ENCODE measurements at places on chromosomes 3 and 15.

DNA sequence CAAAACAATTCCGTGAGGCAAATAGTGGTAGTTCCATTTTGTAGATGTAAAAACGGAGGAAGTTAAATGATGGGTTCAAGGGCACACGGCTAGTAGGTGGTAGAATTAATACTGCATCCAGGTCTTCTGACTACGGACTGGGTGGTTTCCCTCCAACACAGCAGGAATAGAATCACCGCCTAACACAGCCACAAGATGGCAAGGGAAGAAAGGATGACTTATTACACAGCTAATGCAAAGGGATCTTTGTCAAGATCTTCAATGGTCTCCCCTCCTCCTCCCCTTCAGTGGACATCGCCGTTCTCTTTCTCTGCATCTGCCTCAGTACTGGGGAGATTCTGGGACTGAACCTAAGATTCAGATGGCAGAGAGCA lies 524 bp upstream of the TOPBP1 start:
- DNase-seq = no peak

DNA sequence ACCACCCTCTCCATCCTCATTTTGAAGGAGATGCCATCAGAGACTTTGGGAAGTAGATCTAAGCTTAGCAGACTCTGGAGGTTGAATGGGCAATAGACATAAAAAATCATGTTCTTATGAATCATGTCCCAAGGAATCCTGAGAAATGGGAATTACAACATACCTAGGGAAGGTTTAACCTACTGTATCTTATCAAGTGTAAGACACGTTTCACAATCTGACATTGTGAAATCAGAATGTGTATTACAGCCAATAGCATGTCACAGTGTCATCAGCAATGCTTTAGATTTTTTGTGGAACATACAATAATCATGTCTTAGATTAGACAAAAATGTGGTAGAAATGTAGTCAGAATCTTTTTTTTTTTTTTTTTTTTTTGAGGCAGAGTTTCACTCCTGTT lies 332.4 kb upstream of the TLE3 start:
- no peak for DNase-seq

DNA sequence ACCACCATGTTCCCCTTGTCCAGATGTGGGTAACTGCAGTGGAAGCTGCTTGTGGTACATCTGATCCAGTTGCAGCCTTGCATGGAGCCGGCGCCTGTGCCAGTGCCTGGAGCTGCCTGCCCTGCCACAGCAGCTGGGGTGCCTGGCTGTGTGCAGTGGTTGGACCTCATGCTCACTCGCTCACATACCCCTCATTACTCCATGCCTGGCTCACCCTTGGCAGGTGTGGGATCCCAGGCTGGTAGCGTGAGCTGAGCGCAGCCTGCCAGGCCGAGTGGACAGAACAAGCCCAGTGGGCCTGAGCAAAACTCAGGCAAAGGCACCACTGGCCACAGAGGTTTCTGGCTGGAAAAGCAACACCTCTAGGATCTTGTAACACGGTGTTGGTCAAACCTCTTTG lies 35.7 kb downstream of the ROPN1B start:
- DNase-seq = no peak

DNA sequence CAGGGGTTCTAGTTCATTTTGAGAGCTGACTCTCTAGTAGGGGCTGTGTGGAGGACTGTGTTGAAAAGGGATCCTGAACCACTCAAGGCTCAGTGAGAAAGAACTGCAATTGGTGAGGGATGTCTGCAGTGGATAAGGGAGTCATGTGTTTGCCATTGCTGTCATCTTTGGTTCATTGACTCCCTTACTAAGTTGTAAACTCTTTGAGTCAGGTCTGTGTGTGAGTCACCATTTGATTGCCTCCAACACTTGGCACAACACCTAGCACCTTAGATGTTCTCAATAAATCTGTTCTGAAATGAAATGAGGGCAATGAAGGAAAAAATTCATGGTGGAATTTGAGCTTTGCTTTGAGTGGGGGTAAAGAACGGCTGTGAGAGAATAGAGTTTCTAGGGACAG lies 51.7 kb downstream of the PLS1 start:
- DNase-seq = no peak

GRCh38 chr3:47664519-47664918 lies 85.9 kb upstream of the CSPG5 start:
- DNase-seq = no peak

GRCh38 chr3:111582120-111582474 lies 13.0 kb downstream of the ZBED2 start:
- DNase-seq = no peak

DNA sequence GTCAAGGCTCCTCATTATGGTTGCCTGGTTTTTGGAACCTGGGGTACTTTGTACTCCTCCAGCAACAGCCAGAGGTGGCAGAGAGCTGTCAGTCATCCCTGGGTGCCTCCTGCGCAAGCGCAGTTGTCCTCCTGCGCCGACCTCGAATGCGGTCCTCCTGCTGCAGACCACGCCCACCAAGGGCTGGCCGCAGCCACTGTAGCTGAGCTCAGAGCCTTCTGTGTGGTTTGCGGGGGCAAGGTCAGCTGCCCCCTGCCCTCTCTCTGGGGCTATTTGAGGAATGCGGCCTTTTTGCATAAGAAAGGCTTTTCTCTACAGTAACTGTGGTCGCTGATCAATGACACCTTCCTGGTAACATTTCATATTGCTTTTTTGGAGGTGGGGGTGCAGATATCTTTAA lies 131.3 kb upstream of the SNRPN start:
- no peak for DNase-seq

DNA sequence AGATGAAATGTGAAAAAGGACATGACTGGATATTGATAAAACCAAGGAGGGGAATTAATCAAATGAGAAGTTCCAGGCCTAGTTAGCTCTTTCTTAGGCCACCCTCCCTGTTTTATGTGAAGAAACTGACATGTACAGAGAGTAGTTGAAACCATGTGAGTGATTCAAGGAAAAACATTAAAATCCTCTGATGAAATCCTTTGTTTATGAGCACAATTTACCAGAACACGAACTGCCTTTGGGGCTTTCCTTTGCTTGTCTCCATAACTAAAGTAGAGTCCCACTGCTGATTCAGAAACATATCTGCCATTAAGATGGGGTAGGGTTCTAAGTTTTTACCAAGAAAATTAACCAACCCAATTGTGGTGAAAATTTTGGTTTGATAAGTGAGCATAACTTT lies 558.3 kb downstream of the NR2F2 start:
- no peak for DNase-seq

DNA sequence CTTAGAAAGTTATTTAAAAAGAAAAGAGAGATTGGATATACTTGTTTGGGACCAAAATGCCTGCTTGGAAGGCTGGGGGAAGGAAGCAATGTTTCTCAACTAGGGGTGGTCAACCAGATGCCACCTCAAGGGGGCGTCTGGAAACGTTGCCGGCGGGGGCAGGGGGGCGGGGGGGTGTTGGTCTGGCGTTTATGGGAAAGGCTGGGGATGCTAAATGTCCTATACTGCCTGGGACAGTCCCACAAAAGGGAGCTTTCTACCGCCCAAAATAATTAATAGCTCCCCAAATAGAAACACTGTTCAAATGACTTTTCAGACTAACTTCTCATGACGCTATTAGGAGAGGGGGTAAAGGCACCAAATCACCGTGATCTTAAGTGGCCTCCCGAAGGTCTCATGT lies 2.2 kb downstream of the POLG start:
- DNase-seq = no peak

DNA sequence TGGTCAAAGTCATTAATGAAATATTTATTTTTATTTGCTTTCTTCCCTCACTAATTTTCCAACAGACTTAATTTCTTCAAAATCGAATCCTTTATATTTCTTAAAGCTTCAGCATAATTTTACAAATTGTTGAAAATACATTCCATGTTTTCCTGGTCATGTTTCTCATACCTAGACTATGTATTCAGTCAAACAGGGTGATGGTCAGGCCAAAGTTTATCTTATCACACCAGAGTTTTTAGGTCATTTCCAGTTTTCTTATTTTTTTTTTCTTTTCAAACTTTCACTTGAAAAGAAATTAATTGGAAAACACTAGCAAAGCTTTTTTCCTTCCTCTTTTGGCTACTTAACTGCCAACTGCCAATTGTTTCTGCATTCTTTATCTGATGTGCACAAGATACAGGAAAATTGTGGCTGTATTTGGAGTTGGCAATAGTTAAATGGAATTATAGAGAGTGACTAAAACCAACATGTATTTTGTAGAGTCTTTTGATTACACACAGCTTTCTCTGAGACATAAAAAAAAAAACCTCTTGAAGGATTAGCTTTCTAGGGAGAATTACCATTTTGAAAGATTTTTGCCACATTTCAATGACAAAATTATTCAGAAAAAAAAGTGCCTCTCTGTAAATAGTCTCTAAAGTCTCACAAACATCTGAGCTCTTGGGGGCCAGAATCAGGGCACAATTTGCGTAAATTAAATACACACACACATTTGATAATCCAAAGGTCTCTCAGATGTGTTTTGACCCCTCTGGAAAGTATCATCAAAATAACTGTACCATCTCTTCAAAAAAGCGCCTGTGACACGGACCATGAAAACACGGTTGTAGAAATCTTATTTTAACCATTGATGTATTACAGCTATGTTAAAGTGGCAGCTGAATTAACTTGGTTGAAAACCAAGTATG lies 603.2 kb upstream of the KCNMB2 start:
- DNase-seq = no peak

DNA sequence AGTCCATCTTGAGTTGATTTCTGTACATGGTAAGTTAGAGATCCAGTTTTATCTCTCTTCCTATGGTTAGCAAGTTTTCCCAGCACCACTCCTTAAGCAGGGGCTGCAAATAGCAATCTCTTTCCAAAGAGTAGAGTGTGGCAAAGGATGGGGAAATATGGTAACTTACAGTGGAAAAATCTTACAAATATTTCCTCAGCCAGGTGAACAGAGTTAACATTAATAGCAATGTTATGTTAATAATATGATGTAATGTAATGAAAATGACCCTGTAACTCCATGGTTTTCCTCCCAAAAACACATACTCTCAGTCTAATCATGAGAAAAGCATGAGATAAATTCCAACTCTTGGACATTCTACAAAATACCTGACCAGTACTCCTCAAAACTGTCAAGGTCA lies 30.4 kb downstream of the FSIP1 start:
- DNase-seq = no peak

DNA sequence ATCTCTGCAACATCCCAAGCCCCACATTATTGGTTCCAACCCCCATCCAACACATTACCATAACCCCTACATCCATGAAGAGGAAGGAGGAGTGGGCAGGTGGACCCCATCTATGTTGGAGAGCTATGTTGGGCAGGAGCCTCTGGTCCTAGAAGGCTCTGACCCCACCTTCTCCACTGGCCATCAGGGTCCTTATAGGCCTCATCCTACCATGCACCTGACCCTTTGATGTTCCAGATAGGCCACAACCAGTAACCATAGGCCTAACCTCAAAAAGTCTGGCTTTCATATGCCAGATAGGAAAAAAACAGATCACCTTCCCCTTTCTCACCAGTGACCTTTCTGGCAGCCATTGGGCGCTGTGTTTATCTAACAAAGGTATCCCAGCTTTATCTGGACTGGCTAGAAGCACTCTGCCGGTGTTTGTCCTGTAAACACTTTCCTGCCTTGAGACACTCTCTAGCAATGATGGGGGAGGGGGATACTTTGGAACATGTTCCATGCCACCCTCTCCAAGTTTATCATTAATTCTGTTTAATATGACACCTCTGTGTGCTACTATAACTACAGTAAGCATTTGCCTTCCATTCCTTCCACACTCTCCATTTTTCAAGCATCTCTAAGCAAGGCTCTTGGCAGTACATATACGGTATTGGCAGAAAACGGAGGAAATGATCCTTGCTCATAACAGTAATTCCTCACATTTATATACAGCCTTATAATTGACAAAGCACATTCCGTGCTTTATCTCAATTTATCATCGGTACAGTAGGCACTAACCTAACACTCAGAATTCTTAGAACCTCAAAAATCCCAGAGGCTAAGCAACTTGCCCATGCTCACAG lies 377.1 kb downstream of the VPS13C start:
- DNase-seq = no peak

GRCh38 chr15:32880642-32881041 lies 162.8 kb downstream of the GREM1 start:
- DNase-seq = no peak

GRCh38 chr3:119759962-119760361 lies 21.9 kb upstream of the NR1I2 start:
- DNase-seq = no peak

- DNase-seq = no peak
Measured at GRCh38 chr3:77338195-77338594, 298.3 kb downstream of the ROBO2 start.

GRCh38 chr3:127512256-127512655 lies 78.3 kb downstream of the TPRA1 start:
- no peak for DNase-seq

GRCh38 chr15:99502182-99502581 lies 63.6 kb upstream of the MEF2A start:
- DNase-seq = no peak

DNA sequence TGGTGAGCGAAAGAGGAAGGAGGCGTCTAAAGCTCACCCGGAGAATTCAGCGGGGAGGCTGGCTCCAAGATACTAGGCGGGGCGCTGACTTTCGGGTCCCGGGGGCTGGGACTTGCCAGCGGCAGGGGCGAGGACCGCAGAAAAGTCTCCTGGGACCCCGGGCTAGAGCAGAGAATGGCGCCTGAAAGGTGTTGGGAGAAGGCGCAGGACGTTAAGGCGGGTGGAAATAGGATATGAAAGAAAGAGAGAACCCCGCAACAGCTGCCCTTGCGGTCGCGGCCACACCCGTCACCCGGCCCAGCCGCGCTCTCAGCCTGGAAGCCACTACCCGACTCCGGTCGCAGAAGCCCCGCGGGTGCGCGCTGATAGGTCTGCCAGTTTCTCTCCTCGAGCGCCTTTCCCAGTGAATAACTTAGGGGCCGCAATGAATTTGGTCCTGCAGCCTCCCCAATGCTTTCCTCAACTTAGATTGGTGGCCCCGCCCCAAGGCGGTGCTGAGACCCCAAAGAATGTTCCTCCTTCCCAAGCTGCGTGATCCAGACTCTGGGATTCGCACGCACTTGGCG lies 604 bp downstream of the LTK start:
- no peak for DNase-seq

GRCh38 chr3:123444744-123445143 lies 4.1 kb downstream of the ADCY5 start:
- no peak for DNase-seq

All from stimulated activated CD8-positive, alpha-beta memory T cell treated with anti-CD3 and anti-CD28 coated beads, Interleukin-7, amount 100 ng/mL, for 1 hour (primary cell).